NCI-H460 (cell line): ENCODE measurements at places on chromosomes 12 and 14. TPM values are rescaled to one million over a fixed set of nuclear protein-coding genes. Genes with fewer than 3 reads are reported as not detected.

FGF6 gene
- total RNA-seq = not detected in 2 replicates

DNA sequence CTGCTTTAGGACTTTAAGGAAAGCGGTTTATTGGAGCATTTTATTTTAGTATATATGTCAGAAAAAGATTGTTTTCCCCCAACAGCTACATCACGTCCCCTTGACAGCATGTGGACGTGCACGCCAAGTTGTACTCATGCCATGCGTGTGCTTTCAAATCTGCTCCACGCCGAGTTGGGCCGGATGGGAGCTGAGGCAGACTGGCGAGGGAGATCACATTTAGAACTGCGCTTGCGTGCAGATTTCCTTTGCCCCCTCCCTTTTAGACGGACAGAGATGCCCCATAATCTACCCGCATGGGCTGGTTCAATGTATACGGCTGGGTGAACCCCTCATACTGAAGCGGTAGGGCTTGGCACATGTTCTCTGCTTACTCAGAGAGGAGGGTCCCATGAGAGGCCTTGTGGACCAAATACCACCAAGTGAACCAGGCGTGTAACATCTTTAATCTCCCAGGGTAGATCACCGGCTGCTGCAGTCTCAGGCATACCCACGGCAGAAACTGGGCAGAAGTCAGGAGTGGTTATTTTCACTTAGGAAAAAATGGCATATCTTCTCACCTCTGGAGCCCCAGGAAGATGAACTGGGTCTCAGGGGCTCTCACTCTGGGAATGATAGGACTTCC, 92.1 kb downstream of the ESR2 start:
- DNase-seq = no peak

DNA sequence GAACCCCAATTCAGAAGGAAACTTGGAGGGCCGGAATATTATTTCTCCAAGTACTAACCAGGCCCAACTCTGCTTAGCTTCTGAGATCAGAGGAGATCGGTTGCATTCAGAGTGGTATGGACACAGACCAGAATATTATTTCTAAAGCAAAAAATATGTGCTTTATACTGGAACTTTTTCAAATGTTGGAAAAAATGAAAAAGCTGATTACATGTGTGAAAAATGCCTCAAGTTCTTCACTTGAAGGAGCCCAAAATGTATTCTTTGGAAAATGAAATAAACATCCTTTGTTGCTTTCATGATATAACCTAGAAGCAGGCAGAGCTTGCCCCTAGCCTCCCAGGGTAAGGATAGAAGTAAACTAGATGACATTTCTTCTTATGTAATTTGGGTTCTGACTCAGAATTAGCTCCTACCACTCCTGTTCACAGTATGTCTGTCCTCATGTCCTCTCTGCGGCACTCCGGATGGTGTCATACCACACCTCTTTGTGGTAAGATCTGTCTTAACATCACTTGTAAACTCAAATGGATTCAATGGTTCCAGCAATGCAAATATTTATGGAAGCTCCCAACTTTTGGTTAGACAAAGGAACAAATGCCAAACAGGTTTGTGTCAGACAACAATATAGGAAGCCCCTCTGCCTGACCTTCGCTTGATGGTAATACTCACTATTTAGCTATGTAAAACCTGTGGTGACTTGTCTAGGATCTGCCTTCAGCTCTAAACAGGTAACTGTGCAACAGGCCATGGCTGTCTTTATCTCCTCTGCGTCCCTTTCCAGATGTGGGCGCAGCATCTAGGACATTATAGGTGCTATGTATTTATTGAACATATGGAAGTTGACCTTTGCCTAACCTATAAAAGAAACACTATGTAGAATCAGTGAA, 178.5 kb downstream of the SSPN start:
- DNase-seq = no peak

NID2 gene
- 63.2 and 66.1 TPM in 2 replicates for total RNA-seq

DNA sequence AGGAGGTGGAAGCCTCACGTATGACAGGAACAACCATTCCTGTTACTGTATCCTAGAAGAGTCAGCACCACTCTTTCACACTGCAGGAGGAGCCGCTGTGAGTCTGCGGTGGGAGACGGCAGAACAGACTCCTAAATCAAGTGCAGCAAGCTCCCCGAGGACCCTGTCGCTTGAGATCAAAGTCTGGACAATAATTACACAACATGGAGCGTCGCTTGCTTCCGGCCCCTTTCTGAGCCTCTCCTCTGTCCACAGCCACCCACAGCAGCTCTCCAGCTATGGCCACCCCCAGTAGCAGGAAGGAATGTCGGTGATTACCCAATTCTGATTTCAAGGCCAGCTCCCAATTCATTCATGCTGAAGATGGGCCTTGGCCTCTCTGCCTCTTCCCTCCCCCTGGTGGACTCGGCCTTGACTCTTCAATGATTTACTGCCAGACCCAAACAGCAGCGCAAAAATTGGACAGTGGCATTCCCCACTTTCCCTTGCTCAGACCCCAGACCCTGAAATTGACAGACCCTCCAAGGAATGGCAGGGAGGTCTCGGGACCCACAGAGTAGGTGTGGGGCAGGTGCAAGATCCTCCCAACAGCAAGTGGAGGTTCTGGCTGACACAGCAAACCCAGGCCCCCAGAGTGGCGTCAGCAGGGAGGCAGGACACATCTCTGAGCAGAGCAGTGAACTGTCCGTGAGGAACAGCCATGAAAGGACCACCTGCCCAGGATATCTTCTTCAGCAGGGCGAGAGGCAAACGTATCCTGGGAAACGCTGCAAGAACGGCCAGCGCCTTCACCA, 272.7 kb upstream of the DIO3 start:
- DNase-seq = no peak

ETFBKMT gene
- total RNA-seq = 0.84 and 1.0 TPM in 2 replicates

DNA sequence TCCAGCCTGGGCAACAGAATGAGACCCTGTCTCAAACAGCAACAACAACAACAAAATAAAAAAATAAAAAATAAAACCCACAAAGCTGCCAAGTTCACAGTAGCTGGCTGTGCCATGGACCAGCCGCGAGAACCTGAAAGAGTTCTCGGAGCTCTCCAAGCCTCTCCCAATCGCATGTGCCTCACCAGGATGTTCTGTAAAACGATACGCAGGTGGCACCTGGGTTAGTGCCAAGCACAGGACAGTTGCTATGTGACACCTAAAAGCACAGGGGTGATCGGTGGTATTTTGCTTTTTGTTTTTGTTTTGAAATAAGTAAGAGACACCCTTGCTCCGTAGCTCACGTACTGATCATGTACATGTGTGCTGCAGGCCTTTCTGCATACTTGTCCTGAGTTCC, 52.4 kb downstream of the RFLNA start:
- no peak for DNase-seq

GRCh38 chr12:64810831-64811230, 13.6 kb upstream of the TBC1D30 start:
- DNase-seq = no peak

DNA sequence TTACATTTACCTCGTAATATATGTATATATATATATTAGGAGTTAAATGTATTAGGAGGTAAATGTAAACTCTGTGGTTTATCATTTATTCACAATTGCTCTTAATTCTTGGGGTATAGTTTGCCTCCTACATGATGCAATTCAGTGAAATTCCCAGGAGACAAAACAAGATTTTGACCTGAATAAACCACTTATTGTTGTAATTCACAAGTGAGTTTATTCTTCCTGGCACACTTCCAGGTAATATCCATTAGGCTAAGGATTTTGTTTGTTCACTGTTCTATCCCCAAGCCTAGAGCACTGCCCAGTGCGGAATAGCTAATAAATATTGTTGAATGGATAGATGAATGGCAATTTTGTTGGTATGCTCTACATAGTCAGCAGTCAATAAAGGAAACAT, 3.0 kb downstream of the SMIM10L1 start:
- DNase-seq = no peak

DNA sequence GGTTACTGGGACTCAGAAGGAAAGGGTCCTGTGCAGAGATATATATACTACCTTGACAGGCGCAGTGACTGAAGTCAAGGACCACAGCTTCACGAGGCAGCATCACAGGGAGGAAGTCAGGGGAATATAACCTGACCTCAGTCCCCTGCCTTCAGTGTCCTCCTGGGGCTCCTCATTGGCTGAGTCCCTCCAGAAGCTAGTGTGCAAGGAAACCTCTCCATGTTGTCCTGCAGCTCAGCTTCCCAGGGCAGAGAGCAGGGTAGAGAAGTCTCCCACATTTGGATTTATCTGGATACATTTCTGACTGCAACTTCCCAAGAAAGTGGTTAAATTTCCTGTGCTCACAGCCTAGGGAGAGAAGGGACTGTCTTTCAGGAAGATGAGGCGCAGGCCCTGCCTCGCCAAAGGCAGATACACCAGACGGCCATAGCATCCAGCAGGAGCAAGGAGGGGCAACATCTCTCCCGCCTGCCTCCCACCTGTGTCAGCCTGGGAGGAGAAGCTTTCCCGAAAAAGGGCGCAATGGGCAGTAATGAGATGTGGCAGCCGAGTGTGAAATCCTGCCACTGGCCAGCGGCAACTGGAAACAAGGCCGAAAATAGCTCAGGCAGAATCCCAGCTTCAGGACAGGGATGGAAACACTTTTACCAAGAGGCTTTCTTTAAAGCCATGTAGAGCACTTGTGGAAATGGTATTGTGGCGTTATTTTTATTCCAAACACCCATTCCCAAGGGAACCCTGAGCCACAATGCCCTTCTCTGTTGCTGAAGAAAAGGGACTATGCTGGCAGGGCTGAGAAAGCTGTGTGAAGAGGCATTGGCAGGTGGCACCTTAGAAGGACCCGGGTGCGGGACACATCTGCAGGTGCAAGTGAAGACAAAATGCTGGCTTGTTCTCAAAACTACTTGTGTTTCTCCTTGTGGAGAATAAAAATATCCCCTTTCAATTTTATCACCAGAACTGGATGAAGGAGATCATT, 54.9 kb upstream of the HIF1A start:
- DNase-seq = no peak

CPSF2 gene
- 65.2 and 82.0 TPM in 2 replicates for total RNA-seq

DNA sequence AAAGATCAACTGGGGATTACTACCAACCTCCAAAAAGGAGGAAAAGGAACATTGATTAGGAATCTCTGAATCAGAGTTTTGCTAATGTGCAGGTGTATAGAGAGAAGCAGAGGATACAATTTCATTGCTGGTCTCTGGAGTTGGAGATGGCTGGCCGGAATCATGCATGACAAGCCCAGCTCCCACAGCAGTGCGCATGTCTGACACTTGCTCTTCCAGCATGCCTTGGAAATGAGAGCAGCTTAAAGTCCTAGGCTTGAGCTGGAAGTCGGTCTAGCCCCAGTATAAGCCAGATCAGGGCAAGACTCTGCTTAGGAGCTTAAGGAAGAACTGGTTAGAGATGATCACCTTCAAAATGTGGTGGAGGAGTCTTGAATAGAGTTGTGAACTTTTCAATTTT, 742.8 kb downstream of the DIO2 start:
- no peak for DNase-seq

INHBC gene
- total RNA-seq = not detected in 2 replicates

- no peak for DNase-seq
Measured at GRCh38 chr14:34029921-34030334, 79.1 kb upstream of the EGLN3 start.

- DNase-seq = peak; percentile 45
Measured at GRCh38 chr12:19186722-19187661, 57.5 kb downstream of the PLEKHA5 start.

DNA sequence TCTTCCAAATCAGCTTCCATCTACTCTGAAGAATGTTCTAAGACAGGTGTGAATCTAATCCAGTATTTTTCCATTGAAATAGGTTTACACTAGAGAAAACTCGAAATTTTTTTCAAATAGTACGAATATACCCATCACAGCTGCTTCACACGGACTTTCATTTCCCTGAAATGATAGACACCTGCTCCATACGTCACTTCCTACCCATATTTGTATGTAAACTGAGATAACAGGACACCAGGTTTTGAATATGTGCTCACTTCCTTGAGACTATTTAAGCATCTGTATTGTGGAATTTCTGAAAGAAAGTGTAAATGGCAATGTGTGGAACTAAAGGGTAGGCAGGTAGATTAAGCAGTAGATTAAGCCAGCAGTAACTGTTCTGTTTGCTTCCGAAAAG, 13.4 kb upstream of the ITPR2 start:
- no peak for DNase-seq

DNA sequence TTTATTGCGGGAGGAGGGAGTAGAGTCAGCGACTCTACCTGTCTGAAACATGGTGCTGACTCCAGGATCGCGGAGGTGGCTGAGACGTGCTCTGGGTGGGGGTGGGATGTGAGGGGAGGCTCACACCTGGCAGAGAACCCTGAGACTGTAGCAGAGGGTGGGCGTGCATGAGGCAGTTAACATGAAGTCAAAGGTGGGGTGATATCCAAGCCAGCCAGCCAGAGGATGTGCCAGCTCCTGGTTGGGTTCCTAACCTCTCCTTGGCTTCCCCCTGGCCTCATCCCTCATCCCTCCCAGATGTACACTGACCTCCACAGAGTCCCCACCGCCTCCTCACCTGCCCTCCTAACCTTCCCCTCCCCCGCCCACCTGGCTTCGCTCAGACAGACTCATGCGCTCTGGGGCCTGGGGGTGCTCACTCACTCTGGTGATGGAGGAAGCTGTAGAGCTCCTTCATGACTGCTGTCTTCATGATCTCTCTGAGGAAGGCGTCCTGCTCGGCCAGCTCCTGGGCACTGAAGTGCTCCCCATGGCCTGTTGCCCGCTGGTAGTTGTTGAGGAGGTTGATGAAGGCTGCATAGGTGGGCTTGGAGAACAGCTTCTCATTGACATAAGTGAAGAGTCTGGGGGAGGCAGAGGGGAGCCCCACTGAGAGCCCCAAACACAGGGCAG, 9.3 kb downstream of the ENDOU start:
- no peak for DNase-seq

- DNase-seq = peak; percentile 5
Measured at GRCh38 chr12:14554281-14555007, 13.2 kb downstream of the PLBD1 start.

DNA sequence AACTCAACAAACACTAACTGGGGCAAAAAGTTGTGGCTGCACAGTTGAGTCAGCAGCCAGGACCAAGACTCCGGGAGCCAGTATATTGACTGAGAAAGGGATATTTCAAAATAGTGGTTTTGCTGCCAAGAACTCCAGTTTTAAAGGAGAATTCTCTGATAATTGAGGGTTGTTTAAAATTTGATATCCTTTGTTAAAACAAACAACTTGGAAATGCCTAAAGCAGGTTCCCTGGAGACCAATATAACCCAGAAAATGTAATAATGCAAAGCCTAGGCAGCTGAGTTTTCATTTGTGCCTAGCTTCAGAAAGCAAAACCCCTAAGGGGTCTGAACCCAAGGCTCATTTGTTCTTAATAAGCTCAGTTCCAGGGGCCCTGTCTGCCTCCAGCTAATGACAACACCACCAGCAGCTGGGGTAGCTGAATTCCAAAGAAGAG, 311.7 kb upstream of the CCDC196 start:
- no peak for DNase-seq

KRT6B gene
- not detected in 2 replicates for total RNA-seq

GRCh38 chr12:47602949-47603558, 102.8 kb downstream of the RPAP3 start:
- DNase-seq = no peak
